ENCODE measurements at places on chromosomes 11 and 22.

- no peak for DNase-seq
Observed at GRCh38 chr11:11640996-11641395, 19.2 kb upstream of the GALNT18 start.

DNA sequence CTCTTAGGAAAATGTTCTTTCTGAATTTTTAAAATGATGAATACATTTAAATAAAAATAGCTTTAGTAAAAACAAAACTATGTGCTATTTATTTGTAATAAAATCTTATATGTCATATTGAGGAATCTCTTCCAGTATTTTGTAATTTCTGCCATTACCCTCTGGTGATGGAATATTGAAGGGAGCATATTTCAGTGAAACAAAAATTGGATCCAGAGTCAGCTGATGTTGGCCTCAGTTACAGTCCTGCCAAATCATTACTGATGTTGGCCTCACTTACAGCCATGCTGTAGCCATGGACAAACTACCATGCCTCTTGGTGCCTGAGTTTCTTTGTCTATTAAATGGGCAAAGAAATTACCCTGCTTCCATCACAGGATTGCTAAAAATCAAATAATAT is 133.2 kb downstream of the SLC1A2 start:
- no peak for DNase-seq

DNA sequence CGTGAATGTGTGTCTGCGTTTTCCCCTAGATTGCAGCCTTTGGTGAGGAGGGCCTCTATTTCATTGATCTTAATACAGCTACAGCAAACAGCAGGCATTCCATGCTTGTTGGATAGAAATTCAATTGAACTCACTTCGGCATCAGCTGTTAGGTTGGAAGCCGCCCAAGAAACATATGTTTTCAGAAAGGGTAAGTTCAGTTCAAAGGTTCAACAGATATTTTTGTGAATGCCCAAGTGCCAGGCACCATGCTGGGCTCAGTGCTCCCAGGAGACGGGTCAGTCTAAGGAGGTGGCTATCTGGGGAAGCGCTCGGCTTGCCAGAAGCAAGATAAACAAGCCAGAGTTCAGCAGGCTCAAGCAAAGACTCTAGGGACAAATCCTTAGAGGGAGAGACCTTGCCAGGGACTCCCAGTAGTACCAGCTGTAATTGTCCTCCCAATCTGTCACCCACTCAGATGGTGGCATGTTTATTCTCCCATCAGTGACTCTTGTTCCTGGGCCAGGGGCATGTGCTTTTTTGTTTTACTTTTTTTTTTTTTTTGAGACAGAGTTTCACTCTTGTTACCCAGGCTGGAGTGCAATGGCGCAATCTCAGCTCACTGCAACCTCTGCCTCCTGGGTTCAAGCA is 64.5 kb upstream of the LARGE1 start:
- no peak for DNase-seq

GRCh38 chr22:47009304-47010101 is 247.1 kb downstream of the TBC1D22A start:
- DNase-seq = no peak

GRCh38 chr11:64444838-64445441 is 86.0 kb downstream of the RPS6KA4 start:
- no peak for DNase-seq

GRCh38 chr22:38970551-38970950 is 11.6 kb upstream of the APOBEC3B start:
- no peak for DNase-seq

Data from B cell (primary cell).